ENCODE measurements at places on chromosomes 16 and 17. TPM values are rescaled to one million over a fixed set of nuclear protein-coding genes. Genes with fewer than 3 reads are reported as not detected.

GRCh38 chr17:10233161-10233560 lies 34.8 kb upstream of the GAS7 start:
- no peak overlapping the region for H3K4me3 ChIP-seq
- H3K4me1 ChIP-seq = no peaks in the 10 kb centered on the region
- no peaks in the 10 kb centered on the region for H3K36me3 ChIP-seq
- H3K27ac ChIP-seq = no peak overlapping the region

DNA sequence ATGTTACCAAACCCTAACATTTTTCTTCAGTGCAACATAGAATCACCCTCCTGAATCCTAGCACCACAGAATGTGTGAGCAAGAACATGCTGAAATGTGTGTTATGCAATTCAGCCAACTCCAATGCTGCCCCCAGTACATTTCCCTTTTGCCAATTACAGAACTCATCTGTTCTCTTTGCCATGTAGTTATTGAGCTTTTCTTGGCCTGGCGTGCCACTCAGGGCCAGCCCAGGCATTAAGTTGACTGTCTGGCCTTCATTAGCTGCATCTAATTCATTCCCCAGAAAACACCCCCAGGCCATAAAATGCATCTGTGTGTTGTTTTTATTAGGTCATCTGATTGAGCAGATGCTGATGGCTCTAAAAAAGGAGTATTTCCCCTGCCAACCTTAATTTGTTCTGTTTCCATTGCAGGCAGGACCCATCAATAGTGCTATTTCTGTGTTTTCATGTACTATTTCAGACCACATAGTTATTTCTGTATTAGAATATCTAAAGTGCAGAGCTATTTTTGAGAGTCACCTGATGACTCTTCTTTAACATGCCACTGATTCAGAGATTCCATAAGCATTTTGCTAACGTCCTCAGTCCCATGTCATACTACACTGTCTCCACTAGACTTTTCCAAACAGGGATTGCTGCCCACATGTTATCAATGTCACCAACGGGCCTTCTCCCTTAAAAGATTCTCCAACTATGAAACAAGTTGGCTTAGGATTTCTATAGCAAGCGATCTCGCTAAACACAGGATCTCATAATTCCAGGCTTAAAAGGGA lies 969.7 kb downstream of the CDH11 start:
- H3K27me3 ChIP-seq = no peaks in the 10 kb centered on the region
- no peak overlapping the region for H3K27ac ChIP-seq
- H3K36me3 ChIP-seq = no peaks in the 10 kb centered on the region
- no peak overlapping the region for H3K4me3 ChIP-seq

- DNase-seq = no peak
- peaks cover 60% of the 10 kb centered on the region for H3K4me1 ChIP-seq
- peak overlapping the region; percentile 65 for H3K27ac ChIP-seq
- H3K27me3 ChIP-seq = no peaks in the 10 kb centered on the region
- no peak overlapping the region for H3K4me3 ChIP-seq
- H3K36me3 ChIP-seq = peaks cover 16% of the 10 kb centered on the region
Measured at GRCh38 chr16:89314854-89315253, 97.4 kb downstream of the ZNF778 start.

- H3K4me1 ChIP-seq = peaks cover 15% of the 10 kb centered on the region
- H3K36me3 ChIP-seq = no peaks in the 10 kb centered on the region
- no peaks in the 10 kb centered on the region for H3K27me3 ChIP-seq
- H3K27ac ChIP-seq = peak overlapping the region; percentile 30
- H3K4me3 ChIP-seq = no peak overlapping the region
Measured at GRCh38 chr17:39306509-39307212, 80.9 kb upstream of the STAC2 start.

DNA sequence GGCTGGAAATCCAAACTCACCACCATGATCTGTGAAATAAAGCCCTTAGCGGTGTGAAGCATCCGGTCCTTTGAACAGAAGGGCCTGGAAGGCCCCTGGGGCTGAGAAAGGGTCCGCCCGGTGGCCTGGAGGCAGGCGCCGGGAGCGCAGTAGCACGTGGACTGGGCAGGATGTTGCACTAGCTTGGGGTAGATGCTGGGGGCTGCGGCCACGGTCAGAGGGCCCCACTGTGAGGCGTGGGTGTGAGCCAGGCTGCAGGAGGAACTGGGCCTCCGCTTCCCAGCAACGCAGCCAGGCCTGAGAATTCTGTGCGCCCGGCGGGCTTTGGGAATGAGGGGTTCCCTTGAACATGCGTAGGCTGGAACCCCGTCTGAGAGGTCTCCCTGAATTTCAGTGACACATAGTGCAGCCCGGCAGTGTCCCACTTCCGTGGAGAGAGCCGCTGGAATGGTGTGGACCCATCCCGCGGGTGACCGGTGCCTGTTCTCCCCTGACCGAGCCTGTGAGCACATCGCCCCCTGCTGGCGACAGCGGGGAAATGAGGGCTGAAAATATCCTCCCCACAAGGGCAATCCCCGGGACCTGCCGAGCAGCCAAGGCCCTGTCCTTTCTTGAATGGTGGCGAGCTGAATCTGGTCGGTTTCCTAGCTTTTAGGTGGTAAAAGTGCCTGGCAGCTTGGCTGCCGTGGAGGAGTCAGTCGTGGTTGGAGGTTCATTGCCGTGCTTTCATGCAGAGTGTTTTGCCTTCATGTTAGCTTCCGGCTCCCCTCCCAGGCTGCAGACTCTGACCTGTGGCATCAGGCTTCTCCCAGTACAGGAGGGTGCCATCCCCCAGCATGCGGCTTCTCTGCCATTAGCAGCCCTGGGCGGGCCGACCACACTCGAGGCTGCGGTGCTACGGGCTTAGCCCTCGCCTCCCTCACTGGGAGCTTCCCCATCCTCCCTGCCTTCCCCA lies 43.8 kb downstream of the DNAJA2 start:
- H3K4me3 ChIP-seq = no peak overlapping the region
- H3K36me3 ChIP-seq = peaks cover 8% of the 10 kb centered on the region
- no peaks in the 10 kb centered on the region for H3K27me3 ChIP-seq
- peaks cover 5% of the 10 kb centered on the region for H3K4me1 ChIP-seq

DNA sequence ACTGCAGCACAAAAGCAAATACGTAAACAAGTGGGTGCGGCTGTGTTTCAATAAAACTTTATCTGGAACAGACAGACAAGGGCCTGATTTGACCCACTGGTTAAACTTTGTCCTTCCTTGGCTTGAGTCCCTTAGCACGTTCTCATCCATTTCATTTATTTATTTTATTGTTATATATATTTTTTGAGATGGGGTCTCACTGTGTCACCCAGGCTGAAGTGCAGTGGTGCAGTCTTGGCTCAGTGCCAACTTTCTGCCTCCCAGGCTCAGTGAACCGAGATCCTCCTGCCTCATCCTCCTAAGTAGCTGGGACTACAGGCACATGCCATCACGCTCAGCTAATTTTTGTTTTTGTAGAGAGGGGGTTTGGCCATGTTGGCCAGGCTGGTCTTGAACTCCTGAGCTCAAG lies 64.3 kb downstream of the MYH11 start:
- H3K27me3 ChIP-seq = no peaks in the 10 kb centered on the region
- H3K36me3 ChIP-seq = no peaks in the 10 kb centered on the region
- no peak overlapping the region for H3K4me3 ChIP-seq
- DNase-seq = no peak
- H3K27ac ChIP-seq = no peak overlapping the region

GRCh38 chr17:66748578-66748977 lies 86.3 kb upstream of the CACNG5 start:
- H3K4me1 ChIP-seq = no peaks in the 10 kb centered on the region
- H3K4me3 ChIP-seq = no peak overlapping the region
- H3K36me3 ChIP-seq = no peaks in the 10 kb centered on the region
- no peaks in the 10 kb centered on the region for H3K27me3 ChIP-seq
- DNase-seq = no peak

GRCh38 chr16:10600782-10601443 lies 20.5 kb upstream of the EMP2 start:
- H3K36me3 ChIP-seq = no peaks in the 10 kb centered on the region
- no peaks in the 10 kb centered on the region for H3K27me3 ChIP-seq
- peak; percentile 46 for DNase-seq
- H3K4me1 ChIP-seq = peaks cover 28% of the 10 kb centered on the region

DNA sequence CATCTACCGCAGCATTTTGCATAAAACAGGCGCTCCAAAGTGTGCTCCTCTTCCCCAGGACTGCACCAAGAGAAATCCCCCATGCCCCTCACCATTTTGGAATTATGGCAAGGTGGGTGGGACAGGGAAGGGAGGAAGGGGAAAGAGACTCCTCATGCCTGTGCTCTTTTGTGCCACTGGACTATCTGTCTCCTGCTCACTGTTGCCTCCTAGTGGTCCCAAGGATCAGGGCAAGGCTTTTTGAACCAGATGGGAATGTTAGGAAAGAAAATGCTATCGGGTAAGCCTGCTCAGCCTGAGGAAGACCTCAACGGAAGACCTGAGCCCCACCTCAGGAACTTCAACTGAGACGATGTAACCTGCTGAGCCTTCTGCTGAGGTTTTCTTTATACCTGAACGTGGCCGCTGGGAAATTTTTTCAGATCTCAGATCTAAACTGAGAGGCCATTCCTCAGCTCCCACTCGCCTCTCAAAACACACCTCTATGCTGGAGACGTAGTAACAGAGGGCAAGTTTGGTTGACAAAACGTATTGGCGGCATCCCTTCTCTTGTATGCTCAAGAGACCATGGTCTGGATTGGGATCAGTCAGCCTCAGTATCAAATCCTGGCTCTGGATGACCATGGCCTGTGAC lies 58.3 kb downstream of the SPACA3 start:
- H3K27me3 ChIP-seq = no peaks in the 10 kb centered on the region
- H3K4me1 ChIP-seq = peaks cover 1% of the 10 kb centered on the region
- no peaks in the 10 kb centered on the region for H3K36me3 ChIP-seq
- no peak overlapping the region for H3K27ac ChIP-seq

GRCh38 chr16:66924527-66925321 lies 611 bp downstream of the RRAD start:
- H3K27me3 ChIP-seq = no peaks in the 10 kb centered on the region
- peak overlapping the region; percentile 71 for H3K4me3 ChIP-seq
- peaks cover 11% of the 10 kb centered on the region for H3K36me3 ChIP-seq

- H3K27me3 ChIP-seq = peaks cover 69% of the 10 kb centered on the region
- no peaks in the 10 kb centered on the region for H3K4me1 ChIP-seq
- H3K4me3 ChIP-seq = no peak overlapping the region
- no peak overlapping the region for H3K27ac ChIP-seq
Measured at GRCh38 chr16:52543654-52544053, 3.3 kb downstream of the TOX3 start.

- no peaks in the 10 kb centered on the region for H3K27me3 ChIP-seq
- no peak for DNase-seq
- H3K4me3 ChIP-seq = no peak overlapping the region
- peaks cover 5% of the 10 kb centered on the region for H3K36me3 ChIP-seq
Measured at GRCh38 chr17:75738218-75738802, 17.1 kb downstream of the ITGB4 start.

Gene VTN
- total RNA-seq = 57.7 TPM

Gene C16orf92
- total RNA-seq = not detected

Gene MBTPS1
- total RNA-seq = 77.5 TPM
